Panc1 (cell line): ENCODE measurements at places on chromosomes 7 and 10. TPM values are rescaled to one million over a fixed set of nuclear protein-coding genes. Genes with fewer than 3 reads are reported as not detected.

The TMEM184A gene
- 9.2 TPM for total RNA-seq

The SORCS1 gene
- total RNA-seq = not detected

The CLEC2L gene
- not detected for total RNA-seq

DNA sequence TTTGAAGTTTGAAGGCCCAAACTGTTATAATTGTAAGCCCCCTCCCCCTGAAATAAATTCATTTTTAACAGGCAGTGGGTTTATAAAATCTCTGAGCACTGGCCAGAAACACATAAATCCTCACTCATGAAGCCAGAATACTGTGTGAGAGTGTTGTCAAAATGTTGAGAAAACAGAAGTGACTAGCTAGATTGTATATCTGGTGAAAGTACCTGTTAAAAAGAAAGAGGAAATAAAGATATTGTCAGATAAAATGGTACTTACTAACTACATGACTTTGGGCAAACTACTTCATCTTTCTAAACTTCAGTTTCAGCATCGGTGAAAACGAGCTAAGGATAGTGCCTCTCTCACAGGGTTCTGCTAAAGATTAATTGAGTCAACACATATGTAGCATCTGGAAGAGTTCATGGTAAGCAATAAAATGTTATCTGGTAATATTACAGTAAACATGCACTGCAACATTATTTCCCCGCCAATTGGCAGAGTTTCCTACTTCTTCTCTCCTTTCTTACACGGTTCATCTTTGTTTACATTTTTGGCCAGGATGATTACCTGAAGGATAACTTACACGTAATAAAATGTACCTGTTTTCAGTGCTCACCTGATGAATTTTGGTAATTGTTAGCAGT is 202.5 kb upstream of the CHRM2 start:
- no peak for DNase-seq

DNA sequence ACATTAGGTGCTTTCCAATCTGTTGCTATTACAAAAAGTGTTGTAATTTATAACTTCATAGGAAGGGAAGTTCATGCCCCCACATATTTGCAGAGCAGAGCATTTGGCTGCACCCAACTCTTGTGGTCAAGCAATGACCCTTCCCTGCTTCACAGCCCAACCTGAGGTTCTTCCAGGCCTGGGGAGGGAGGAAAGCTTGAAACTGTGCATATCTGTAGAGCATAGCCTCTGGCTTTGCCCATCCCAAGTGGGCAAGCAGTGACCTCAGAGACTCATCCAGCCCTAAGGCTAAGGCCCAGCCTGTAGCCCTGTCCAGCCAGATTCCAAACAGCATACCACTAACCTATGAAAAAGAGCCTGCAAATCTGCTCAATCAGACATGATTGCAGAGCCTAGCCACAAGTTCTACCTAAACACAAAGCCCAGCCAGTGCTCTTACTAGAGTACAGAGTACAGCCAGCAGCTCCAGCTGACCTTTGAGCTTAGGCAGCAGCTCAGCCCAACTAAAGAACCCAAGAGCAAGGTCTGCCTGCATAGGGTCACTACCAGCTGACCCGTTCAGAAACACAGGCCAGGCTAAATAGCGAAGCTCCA is 14.4 kb upstream of the GSTK1 start:
- no peak for DNase-seq

DNA sequence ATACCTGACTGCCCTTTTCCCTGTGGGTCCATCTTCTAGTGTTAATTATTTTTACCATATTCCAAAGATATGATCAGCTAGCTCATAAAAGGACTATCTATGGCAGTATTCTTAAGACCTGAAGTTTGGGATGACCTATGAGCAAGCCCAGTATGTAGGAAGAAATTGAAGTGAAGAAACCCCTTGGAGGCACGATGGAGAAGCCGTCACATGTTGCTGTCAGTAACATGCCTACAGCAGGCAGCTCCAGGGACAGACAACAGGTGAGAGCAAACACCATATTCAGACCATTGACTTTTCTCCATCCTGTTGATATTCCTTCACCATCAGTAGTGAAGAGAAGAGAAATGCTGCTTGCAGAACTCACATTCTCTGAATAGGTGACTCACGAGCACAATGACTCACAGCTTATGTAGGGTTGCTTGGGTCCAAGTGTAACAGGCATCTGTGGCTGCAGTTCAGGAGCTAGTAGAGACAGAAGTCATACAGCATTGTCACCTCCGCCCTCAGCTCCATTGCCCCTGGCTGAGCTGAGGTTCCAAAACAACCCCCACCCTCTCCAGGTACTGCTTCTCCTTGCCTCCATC is 8.4 kb upstream of the LYZL2 start:
- peak; percentile 59 for DNase-seq

GRCh38 chr10:82981137-82981723 is 1106.2 kb downstream of the NRG3 start:
- DNase-seq = no peak

GRCh38 chr10:9243941-9244411 is 1189.5 kb downstream of the GATA3 start:
- no peak for DNase-seq
